ENCODE measurements at places on chromosomes 5 and 9. TPM values are rescaled to one million over a fixed set of nuclear protein-coding genes. Genes with fewer than 3 reads are reported as not detected.

The ACSL6 gene
- total RNA-seq: 2.5 TPM

The PDE6A gene
- not detected for total RNA-seq

The GHR gene
- total RNA-seq: not detected

The MSMP gene
- 0.24 TPM for total RNA-seq

The GABRA1 gene
- total RNA-seq: not detected

The TAF1L gene
- not detected for total RNA-seq

The DBH gene
- total RNA-seq: not detected

GRCh38 chr5:170757182-170757601 is 26.3 kb upstream of the GABRP start:
- peak; percentile 21 for DNase-seq

DNA sequence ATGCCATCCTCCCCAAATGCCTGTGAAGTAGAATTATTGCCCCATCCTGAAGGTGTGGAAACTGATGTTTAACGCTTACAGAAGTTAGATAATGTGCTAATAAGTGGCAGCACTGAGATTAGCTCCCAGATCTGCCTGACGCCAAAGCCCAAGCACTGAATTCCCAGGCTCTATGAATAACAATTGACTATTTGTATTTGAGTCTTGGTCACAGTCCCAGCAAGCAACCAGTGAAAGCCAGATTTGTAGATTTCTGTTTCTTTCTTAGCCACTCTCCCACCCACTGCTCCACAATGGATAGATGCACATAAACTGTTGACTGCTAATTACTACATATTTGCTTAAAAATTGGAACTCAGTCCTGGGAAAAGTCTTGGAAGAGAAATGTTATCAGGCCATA is 34.4 kb downstream of the FAM240B start:
- no peak for DNase-seq

GRCh38 chr5:11040345-11040744 is 279.3 kb upstream of the DAP start:
- DNase-seq: no peak

GRCh38 chr9:2933165-2934095 is 89.5 kb upstream of the PUM3 start:
- no peak for DNase-seq

DNA sequence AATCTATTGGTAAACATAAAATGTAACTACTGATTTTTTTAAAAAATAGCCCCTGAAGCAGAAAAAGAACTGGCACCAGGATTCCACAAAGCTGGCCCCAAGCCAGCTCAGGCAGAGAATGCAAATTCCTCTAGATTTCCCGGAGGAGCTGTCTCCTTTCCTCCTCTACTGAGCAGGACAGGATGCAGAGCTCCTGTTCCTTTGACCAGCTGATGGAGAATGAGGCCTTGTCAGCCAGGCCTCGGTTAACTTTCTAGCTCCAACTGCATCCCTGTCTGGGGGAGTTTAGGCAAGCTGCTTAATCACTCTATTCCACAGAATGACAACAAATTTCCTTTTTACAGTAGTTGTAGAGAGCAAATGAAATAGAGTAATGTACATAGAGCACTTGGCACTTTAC is 155.5 kb downstream of the GNAQ start:
- no peak for DNase-seq

DNA sequence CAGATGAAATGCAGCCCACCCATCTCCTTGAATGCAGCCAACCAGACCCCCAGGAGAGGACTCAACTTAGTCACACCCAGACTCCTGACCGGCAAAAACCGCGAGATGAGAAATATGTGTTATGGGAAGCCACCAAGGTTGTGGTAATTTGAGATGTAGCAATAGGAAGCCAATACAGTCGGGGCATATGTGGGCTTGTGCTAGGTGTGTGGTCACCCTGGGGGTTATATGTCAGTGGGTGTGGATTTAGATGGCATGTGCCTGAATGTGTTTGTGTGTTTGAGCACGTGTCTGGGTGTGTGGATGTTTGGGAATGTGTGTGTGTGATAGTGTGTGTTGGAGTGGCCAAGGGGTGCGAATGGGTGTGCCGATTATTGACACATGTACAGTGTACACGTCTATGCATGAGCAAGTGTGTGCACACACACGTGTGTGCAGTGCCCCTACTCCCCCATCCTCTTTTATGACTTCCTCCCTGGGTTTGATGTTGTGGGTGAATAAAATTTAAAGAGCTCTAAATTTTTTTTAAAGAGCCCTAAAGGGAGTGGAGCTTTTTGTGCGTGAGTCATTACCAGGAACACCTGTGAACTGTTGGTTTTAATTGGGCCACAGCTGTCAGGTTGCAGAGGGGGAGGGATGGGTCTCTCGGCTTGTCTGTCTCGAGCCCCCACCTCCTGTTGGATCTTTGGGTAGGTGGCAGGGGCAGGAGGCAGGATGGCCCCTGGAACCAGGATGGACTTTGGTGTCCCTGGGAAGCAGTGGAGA is 86.8 kb downstream of the LHX2 start:
- DNase-seq: no peak

DNA sequence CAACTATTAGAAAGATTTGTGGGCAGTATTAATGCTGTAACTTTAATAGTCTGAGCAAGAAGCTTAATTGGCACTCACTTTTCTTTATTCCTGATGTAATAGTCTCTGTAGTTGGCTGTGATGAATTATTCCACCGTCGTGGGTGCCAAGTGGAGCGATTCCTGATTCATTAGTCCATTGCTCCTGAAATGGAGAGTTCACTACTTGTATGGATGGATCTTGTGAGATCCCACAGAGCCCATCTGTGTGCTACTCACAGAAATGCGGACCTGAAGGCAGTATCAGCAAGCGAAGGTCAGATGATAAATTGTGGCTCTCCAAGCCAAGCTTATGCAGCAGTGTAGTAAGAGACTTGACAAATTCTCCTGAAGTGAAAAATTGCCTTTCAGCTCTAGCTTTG is 212.2 kb downstream of the CHSY3 start:
- DNase-seq: no peak

DNA sequence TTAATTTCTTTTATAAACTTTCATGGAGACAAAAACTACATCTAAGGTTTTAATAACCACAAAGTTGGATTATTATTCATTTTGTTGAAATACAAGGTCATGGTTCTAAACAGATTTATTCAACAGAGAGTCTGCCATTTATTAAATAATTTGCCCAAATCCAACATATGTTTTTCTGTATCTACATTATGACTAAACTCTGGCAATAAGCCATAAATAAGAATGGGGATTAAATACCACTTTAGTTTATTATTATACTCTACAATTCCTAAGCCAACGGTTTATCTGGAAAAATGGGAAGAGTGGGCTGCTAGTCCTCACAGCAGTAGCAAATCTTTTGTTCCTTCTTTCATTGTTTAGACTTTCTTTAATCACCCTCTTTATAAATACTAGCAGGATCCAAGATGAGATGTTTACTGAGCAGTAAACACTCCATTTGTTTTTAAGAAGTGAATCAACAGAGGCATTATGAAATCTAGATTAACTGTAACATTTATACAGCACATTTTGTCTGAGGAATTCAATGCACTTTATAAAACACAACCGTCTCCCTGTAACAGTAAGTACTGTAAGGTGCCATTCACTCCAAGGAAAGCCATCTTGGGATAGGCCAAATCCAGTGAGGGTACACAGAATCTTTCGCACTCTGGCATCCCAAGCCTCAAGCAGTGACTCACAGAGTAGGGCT is 89.7 kb downstream of the DROSHA start:
- DNase-seq: no peak

- DNase-seq: no peak
Measured at GRCh38 chr9:112005939-112006338, 109.3 kb downstream of the UGCG start.

DNA sequence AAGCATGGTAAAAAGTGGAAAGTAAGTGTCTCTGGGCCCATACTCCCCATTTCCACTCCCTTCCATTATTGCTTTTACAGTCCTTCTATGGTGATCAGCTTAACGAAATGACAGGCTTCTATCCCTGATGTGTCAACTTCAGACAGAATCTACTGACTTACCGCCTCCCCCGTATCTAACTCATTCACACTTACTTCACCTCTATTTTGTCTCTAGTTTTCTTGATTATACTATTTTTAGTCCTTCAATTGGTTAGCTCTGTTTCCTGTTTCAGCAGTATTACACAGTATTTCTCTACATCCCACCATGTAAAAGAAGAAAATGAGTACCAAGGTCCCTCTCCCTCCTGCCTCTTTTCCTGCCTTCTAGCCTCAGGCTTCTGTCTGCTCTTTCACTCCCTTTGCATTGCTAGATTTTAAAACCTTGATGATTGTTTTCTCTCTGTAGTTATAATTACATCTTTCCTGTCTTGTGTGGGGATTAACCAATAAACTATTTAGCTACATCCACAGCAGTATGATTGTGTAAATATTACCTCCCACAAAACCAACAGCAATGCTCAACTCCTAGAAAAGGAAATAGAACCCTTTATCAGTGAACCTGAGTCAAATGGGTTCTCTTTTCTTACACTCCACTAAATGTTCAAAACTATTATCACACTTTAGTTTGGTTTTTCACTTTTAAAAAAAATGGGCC is 53.4 kb downstream of the GNAQ start:
- no peak for DNase-seq

- no peak for DNase-seq
Measured at GRCh38 chr5:135593141-135593540, 14.3 kb upstream of the CXCL14 start.

GRCh38 chr9:95992536-95992935 is 117.0 kb downstream of the ERCC6L2 start:
- no peak for DNase-seq

DNA sequence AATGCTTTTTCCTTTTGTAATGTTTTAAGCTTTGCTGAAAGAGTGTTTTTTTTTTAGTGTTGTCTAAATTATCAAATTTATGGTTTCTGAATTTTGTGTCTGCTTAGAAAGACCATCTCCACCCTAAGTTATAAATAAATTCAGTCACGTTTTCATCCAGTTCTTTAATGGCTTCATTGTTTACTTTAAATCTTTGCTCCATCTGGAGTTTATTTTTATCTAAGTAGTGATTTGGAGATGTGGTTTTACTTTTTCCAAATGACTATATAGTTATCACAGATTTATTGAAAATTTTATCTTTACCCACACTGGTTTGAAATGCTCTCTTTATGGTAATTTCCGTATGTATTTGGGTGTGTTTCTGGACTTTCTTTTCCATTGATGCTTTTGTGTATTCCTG is 577.2 kb upstream of the ZNF608 start:
- no peak for DNase-seq

DNA sequence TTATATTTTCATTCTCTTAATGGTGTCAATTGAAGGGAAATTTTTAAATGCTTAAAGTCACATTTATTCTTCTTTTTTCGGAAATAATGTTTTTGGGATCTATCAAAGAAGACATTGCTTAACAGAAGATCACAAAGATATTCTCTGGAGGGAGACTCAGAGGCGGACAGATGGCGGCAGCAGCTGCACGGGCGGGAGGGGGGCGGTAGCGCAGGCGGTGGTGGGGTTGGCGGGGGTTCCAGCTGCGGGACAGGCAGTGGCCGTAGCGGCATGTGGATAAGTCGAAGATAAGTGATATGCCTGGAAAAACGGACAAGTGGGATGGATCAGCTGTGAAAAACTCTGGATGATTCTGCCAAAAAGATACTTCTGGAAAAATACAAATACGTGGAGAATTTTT is 31.6 kb upstream of the ZDHHC11B start:
- DNase-seq: no peak

DNA sequence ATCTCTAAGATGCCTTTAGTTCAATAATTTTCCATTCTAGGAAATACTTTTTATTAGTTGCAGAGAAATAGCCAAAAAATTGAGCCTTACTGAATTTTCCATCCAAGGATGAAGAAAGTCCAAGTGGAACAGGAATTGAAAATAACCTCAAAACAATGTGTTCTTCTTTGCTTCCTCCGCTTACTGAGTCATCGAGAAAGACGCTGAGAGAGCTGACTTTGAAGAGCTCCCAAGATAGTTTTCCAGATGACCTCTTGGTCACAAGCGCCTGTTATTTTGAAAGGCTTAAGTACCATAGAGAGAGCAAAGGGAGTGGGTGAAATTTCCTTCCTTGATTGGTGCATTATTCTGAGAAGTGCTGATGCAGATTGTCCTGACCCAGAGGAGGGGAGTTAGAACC is 253.5 kb upstream of the ATP10B start:
- no peak for DNase-seq

DNA sequence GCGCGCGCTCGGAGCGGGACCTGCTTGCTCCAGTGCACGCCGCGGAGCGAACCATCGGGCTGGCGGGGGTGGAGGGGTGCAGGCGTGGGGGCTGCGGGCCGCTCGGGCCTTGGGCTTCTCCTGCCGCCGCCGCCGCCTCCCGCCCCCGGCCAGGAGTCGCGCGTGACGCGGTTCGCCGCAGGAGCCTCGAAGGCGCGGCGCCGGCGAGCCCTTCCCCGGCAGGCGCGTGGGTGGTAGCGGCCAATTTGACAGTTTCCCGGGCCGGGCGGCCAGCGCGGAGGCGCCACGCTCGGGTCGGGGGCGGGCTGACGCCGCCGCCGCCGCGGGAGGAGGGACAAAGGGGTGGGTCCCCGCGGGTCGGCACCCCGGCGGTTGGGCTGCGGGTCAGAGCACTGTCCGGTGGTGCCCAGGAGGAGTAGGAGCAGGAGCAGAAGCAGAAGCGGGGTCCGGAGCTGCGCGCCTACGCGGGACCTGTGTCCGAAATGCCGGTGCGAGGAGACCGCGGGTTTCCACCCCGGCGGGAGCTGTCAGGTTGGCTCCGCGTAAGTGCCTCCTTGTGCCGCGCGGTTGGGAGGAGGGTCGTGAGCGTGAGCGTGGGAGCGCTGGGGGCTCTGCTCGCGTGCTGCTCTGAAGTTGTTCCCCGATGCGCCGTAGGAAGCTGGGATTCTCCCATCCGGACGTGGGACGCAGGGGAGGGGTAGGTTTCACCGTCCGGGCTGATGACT is at the start of gene TJP2:
TSS of gene TJP2 (plus strand) at position 387 of the 725 bp plus-strand sequence. CDS start at position 483, 96 bp downstream.
- peak; percentile 54 for DNase-seq

GRCh38 chr9:127076860-127077643 is 45.4 kb downstream of the ANGPTL2 start:
- DNase-seq: no peak

- DNase-seq: no peak
Measured at GRCh38 chr9:15693701-15694100, 140.9 kb downstream of the CCDC171 start.

DNA sequence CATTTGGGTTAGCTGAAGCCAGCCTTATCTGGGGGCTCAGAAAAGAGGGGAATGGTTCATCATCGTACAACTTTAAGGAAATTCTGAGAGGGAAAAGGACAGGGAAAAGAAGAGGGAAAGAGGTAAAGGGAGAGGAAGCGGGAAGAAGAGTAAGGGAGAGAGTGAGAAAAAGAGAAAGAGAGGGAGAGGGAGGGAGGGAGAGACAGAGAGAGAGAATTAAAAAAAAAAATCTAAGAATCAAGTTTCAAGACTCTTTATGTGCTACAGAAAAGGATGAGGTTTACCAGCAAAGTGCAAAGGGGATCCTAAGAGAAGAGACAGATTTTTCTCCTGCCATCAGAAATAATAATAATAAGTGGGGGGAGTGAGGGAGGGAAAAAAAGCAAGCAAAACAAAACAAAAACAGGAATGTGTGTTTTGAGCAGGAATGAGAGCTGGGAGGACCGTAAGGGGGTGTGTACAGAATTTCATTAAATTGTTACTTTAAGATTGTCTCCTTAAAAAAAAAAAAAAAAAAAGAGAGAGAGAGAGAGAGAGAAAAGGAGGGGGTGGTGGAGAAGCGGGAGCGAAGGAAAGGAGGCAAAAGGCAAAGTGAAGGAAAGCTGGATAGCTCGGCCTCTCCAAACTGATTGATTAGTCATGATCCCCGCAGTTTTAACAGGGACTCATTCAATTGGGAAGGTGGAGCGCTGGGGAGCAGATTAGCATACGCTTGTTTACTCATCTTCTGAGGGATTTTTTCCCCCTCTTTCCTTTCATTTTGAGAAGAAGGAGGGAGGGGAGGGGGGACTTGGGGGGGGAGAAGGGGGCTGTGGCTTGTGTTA is 438 bp upstream of the PAPPA start:
- no peak for DNase-seq

- no peak for DNase-seq
Measured at GRCh38 chr5:51371052-51371451, 12.2 kb upstream of the ISL1 start.

All from HepG2 (cell line).